ENCODE measurements at places on chromosomes 11 and 22. TPM values are rescaled to one million over a fixed set of nuclear protein-coding genes. Genes with fewer than 3 reads are reported as not detected.

The SLC43A3 gene
- total RNA-seq: 49.5 TPM

The HBB gene
- not detected for total RNA-seq

The PHOX2A gene
- not detected for total RNA-seq

The UBQLNL gene
- total RNA-seq: 0.05 TPM

The RIC3 gene
- not detected for total RNA-seq

The GAL3ST1 gene
- not detected for total RNA-seq

The SLCO2B1 gene
- total RNA-seq: 0.13 TPM

The CSRP3 gene
- not detected for total RNA-seq

The UCP3 gene
- total RNA-seq: 0.08 TPM

The TMPRSS4 gene
- total RNA-seq: not detected

The ZP1 gene
- not detected for total RNA-seq

The TMEM41B gene
- total RNA-seq: 27.2 TPM

The CATSPERZ gene
- total RNA-seq: not detected

The RTN4RL2 gene
- not detected for total RNA-seq

The ACCS gene
- 5.3 TPM for total RNA-seq

The TMEM151A gene
- 0.60 TPM for total RNA-seq

The APOBEC3F gene
- total RNA-seq: 2.6 TPM

The OR52I1 gene
- not detected for total RNA-seq

The BRSK2 gene
- 0.06 TPM for total RNA-seq

The PGA5 gene
- total RNA-seq: not detected

The ART1 gene
- total RNA-seq: not detected

The FJX1 gene
- total RNA-seq: 31.7 TPM

The MOB2 gene
- 9.1 TPM for total RNA-seq

The GRAP2 gene
- 0.61 TPM for total RNA-seq

The OR4A16 gene
- total RNA-seq: not detected

The BTG4 gene
- not detected for total RNA-seq

The OVOL1 gene
- total RNA-seq: not detected

The CWC15 gene
- total RNA-seq: 31.3 TPM

The MMP27 gene
- not detected for total RNA-seq

The MUC5AC gene
- total RNA-seq: not detected

The OR2AG2 gene
- total RNA-seq: not detected

The SYT7 gene
- not detected for total RNA-seq

The NAALAD2 gene
- not detected for total RNA-seq

The ALG9 gene
- total RNA-seq: 22.9 TPM

The OSM gene
- total RNA-seq: not detected

The CDC42BPG gene
- not detected for total RNA-seq

The TRIM77 gene
- not detected for total RNA-seq

The NARS2 gene
- 12.4 TPM for total RNA-seq

The TRPC6 gene
- total RNA-seq: 0.34 TPM

The LRRC74B gene
- not detected for total RNA-seq

The IFITM10 gene
- not detected for total RNA-seq

The APOL3 gene
- total RNA-seq: 4.7 TPM

The HTR3B gene
- total RNA-seq: not detected

The PACS1 gene
- 28.5 TPM for total RNA-seq

The PLA2G3 gene
- not detected for total RNA-seq

The GUCY1A2 gene
- total RNA-seq: 0.13 TPM

The SLC35F2 gene
- total RNA-seq: 7.9 TPM

The SVIP gene
- 14.2 TPM for total RNA-seq

The OR6T1 gene
- not detected for total RNA-seq

The CRYAB gene
- 3.1 TPM for total RNA-seq

The BATF2 gene
- total RNA-seq: not detected

The GGTLC3 gene
- total RNA-seq: not detected

The GRIA4 gene
- not detected for total RNA-seq

The CYB5R2 gene
- total RNA-seq: 0.60 TPM

The MS4A4A gene
- not detected for total RNA-seq

The NEFH gene
- not detected for total RNA-seq

The TTC38 gene
- total RNA-seq: 58.1 TPM

All from SJSA1 (cell line).